ENCODE measurements at places on chromosomes 13 and 19. TPM values are rescaled to one million over a fixed set of nuclear protein-coding genes. Genes with fewer than 3 reads are reported as not detected.

- no peak for DNase-seq
These were observed 9.1 kb downstream of the MBNL2 start for GRCh38 chr13:97231118-97231828.

DNA sequence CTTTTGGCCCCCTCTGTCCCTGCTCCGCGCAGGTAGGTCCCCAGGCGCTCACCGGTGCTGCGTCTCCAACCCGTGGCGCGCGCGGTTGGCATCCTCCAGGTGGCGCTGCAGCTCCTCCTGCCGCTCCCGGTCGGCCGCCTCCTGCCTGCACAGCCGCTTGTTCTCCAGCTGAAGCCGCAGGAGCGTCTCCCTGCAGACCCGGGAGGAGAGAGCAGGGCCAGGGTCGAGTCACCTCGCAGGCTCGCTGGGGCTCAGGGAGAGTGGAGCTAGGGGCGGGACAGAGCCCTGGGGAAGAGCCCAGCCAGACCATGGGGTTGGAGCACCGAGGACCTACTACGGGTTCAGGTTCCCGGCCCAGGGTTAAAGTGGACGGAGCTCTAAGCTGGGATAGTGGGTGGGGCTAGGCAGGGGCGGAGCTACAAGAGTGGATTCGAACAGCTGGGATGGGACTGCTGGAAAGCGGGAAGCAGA lies 9.3 kb downstream of the HOOK2 start:
- peak; percentile 96 for DNase-seq

- DNase-seq, result no peak
These were observed 1044.1 kb downstream of the EFNB2 start for GRCh38 chr13:105491345-105491744.

Gene NBEA
- 10.5 TPM for total RNA-seq

- DNase-seq, result peak; percentile 98
These were observed 1.4 kb upstream of the RAVER1 start for GRCh38 chr19:10334588-10335351.

Gene FXYD5
- total RNA-seq, result 67.9 TPM

DNA sequence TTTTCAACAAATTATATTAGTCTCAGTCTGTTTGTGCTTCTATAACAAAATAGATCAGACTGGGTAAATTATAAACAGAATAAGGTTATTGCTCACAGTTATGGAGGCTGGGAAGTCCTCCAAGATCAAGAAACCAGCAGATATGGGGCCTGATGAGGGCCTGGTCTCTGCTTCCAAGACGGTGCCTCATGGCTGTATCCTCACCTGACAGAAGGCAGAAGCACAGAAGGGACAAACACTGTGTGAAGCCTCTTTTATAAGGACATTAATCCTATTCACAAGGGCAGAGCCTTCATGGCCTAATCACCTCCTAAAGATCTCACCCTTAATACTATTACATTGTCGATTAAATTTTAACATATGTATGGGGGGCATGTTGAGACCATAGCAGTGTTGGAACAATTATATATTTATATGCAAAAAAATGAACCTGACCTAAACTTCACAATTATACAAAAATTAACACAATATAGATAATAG lies 12.7 kb downstream of the F10 start:
- DNase-seq, result no peak

Gene KIR2DL3
- not detected for total RNA-seq

- peak; percentile 61 for DNase-seq
These were observed 122.9 kb upstream of the ZNF507 start for GRCh38 chr19:32222556-32222955.
